ENCODE measurements at places on chromosomes 3 and 15.

GRCh38 chr3:125039131-125040100 is 16.4 kb downstream of the HEG1 start:
- no peak for DNase-seq

DNA sequence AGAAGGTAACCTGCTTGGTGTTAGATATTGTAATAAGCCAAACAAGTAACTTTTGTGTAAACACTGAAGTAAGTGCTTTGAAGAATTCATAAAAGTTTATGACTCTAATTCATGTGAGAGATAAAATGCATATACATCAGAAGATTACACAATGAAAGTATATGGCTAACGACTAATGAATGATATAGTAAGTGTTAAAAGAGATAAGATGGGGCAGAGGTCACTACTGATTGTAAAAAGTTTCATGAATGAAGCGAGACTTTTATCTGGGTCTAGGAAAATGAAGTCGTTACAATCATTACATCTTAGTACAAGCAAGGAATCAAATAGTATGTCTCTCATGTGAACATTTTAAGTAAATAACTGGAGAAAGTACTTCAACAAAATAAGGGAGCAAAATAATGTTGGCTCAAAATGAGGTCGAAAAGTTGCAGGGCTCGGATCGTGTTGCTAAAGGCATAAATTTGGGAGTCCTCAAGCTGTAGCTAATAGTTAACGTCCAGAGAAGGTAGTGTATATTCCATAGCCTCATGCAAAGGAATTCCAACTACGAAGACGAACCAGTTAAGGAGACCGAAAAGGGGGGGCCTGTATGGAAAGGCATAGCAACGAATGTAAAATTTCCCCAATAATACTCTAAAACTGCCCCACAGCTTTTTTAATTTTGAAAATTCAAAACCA is 984 bp upstream of the DUT start:
- no peak for DNase-seq

DNA sequence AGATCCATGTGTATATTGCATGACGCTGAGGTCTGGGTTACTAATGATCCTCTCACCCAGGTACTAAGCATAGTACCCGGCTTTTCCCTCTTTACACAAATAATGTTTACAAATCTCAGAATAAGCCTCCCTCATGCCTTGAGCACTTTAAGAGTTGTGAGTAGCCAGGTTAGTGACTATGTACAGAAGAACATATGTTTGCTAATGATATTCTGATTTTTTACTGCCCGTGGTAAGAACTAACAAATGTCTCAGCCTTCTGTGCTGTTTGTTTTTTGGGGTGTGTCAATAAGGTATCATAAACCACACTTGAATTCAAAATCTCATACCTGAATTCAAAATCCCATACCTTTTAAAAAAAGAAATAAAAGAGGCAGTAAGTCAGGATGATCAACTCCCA is 59.5 kb downstream of the ABCC5 start:
- no peak for DNase-seq

DNA sequence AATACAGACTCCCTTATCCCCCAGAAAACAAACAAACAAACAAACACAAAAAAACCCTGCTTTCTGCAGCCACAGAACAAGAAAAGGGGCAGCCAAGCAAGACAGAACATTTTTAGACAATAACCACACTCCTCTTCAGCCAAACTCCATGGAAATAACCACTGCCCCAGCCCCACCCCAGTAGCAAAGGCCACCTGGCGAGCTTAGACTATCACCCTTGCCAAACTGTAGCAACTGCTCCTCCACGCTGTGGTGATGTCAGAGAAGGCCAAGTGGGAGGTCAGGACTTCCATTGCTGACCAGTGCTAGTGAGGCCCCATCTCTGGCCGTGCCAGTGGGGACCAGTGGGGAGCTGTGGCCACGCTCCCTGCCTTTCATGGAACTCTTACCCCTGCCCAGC is 60.3 kb upstream of the CHRNA7 start:
- no peak for DNase-seq

DNA sequence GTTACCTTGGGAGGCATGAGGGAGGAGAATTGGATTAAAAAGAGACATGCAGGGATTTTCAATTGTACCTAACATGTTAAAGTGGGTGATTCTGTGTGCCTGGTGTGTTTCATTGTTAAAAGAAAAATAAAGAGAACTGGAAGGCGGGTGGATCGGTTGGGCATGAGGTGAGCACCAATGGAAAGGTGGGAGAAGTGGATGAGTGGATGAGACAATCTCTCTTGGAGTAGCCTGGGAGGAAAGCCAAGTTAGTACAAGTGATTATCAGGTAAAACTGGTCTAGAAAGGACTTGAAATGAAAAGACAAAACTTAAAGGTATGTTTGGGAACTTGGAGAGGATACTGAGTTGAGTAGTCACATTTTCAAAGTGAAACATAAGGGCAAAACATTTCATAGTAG is 12.1 kb downstream of the VEPH1 start:
- DNase-seq = no peak

- DNase-seq = no peak
Measured at GRCh38 chr3:19541284-19541683, 392.7 kb downstream of the EFHB start.

- DNase-seq = no peak
Measured at GRCh38 chr3:64398476-64398875, 173.2 kb upstream of the PRICKLE2 start.

DNA sequence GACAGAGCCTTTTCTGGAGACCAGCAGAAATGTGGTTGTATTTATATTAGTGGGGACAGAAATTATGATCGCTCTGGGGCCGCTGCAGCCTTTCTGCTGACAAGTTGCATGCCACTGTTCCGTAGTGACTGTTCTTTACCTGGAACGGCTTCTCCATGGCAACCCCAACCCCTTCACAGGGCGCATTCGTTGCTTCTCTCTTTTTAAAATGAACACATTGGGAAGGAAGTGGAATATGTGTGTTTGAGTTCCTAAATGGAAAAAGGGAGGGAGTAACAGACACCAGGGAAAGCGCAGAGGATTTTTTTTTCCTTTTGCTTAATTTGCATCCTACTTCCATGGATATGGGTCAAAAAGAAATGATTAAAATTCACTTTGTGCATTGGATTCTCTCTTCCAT is 482.0 kb upstream of the SUCLG2 start:
- no peak for DNase-seq

GRCh38 chr3:149411583-149411982 is 34.1 kb upstream of the TM4SF1 start:
- DNase-seq = no peak
